ENCODE measurements at places on chromosomes 4 and X.

DNA sequence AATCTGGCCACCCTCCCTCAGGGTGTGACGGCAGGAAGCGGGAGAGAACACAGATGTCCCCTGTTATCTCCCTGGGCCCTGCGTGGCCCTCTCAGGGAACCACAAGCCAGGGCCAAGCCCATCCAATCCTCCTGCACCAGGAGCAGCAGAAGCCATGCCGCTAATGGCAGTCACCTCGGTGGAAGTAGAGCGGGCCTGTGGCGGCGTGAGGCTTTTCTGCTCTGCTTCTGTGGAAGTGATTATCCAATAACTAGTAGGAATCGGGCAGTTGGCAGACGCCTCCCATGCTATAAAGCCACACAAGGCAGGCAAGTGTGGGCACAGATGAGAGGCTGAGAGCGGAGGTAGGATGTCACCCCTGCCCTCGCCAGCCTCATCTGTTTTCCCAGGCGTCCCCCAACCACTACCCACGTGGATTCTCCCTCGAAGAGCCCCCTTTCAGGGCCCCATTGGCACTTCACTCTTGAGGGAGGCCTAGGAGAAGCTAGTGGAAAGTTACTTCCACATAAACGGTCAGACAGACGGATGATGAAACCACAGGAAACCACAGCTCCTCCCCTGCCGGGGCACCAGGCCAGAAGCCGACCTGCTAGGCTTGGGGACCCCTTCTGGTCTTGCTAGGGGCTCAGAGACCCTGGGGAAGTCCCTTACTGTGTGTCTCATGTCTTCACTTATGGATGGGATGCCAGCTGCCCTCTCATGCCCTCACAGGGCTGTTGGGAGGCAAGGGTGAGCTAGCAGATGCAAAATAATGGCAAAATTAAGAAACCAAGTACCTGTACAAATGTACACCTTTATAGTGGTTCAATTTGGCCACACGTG is 18.8 kb upstream of the TMSB4X start:
- no peak for DNase-seq

GRCh38 chr4:108651014-108651791 is 804 bp downstream of the OSTC start:
- no peak for DNase-seq

- DNase-seq, result no peak
Observed at GRCh38 chr4:26821677-26822503, 38.8 kb upstream of the STIM2 start.

- DNase-seq, result no peak
Observed at GRCh38 chr4:27206009-27206408, 345.4 kb downstream of the STIM2 start.

- no peak for DNase-seq
Observed at GRCh38 chr4:137532869-137533236, 559 bp upstream of the PCDH18 start.

DNA sequence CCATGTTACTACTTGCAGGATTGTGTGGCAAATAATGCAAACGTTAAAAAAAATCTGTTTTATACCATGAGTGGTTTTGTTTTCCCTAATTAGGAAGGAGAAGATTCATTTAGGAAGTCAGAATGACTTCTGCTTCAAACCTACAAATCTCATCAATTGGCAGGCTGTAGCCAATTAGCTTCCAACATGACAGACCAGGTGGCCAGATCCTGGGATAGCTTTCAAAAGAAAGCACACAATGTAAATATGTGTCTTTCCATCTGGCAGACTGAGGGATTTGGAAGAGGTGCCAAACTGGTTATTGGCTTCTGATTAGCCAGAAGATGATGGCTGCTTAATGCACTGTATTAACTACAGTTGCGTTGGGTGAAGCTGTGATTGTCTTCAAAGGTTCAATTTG is 432.8 kb downstream of the ANKRD50 start:
- no peak for DNase-seq

Measured in AG09309 (cell line).